ENCODE measurements at places on chromosomes 7 and 10.

GRCh38 chr7:138881579-138882188, 83.7 kb upstream of the ATP6V0A4 start:
- no peak for DNase-seq

- no peak for DNase-seq
Measured at GRCh38 chr10:76643511-76643911, 994.1 kb downstream of the KCNMA1 start.

- no peak for DNase-seq
Measured at GRCh38 chr10:22410394-22410793, 65.1 kb downstream of the SPAG6 start.

DNA sequence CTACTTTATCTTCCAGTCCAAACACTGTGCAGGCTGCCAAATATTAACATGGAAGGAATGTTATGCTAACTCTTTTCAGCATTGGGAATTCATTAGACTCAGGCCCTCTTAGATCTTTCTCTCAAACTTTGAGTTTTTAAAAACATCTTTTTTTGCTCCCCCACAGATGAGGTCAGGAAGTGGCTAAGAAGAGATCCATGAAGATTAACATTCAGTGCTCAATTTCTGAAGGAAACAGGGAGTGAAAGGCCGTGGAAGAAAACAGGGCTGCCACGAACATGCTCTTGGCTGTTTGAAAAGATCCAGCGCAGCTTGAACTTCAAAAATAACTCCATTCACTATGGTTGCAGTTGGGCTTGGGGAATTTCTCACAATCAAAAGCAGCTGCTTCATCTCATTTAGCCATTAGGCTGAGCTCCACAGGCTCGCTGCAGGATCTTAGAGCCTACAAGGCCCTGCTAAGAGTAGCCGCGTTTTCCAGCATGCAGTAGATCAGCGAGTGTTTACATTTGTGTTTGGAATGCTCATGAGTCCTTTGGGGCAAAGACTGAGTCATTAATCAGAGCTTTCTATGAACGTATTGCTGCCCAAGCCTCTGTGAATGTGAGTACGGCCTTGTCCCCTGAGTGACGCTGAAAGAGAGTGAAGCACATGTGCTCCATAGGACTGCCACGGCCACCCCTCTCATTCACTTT, 41.2 kb upstream of the TNS3 start:
- no peak for DNase-seq

GRCh38 chr7:65503434-65504152, 129.9 kb downstream of the ZNF92 start:
- no peak for DNase-seq

DNA sequence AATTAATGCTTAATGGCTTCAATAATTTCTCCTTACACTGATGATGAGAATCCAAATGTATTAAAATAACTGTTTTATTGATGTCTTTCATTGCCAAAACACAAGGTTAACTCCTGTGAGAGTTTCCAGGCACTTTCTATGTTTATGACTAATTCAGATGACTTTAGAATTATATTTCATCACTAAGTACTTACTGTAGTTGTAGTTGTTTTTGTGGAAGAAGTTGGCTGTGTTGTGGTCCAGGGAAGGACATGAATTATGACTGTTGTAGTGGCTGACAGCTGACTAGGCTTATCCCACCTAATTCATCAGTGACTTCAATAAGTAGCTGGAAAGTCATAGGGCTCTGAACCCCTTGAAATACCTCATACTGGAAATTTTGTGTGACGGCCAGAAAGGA, 254.8 kb downstream of the HGF start:
- DNase-seq = no peak

- no peak for DNase-seq
Measured at GRCh38 chr10:86311190-86311589, 55.4 kb downstream of the GRID1 start.

DNA sequence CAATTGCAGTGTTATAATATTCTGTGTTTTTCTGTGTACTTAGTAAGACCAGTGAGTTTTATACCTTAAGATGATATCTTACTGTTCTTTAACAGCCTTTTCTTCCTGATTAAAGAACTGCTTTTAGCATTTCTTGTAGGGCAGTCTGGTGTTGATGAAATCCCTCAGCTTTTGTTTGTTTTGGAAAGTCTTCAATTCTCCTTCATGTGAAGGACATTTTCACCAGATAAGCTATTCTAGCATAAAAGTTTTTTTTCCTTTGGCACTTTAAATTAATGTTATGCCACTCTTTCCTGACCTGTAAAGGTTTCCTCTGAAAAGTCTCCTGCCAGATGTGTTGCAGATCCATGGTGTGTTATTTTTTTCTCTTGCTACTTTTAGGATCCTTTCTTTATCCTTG, 1059.8 kb downstream of the LRMDA start:
- no peak for DNase-seq

Data from head of caudate nucleus (tissue), 42 donors.